ENCODE measurements at places on chromosomes 13 and 19.

DNA sequence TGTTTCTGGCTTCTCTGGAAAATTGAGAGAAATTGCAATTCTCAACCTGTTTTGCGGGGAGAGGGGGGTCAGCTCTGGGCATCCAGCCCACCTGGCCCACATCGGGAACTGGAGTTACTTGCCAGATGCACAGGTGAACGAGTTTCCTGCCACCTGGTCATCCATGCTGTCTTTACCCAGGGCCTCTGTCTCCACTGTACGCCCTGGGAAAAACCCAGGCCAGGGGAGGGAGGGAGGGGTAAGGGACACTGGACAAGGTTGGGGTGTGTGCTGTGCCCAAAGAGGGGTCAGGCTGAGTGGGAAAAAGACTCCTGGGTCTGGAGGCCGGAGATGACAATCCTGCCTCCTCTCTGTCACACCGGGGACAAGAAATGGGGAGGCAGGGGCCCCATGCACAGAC is 307.6 kb downstream of the ZNF536 start:
- DNase-seq, result no peak

GRCh38 chr13:44618326-44618725 is 42.2 kb upstream of the TSC22D1 start:
- no peak for DNase-seq

GRCh38 chr19:39131255-39131755 is 5.7 kb downstream of the PAK4 start:
- no peak for DNase-seq

DNA sequence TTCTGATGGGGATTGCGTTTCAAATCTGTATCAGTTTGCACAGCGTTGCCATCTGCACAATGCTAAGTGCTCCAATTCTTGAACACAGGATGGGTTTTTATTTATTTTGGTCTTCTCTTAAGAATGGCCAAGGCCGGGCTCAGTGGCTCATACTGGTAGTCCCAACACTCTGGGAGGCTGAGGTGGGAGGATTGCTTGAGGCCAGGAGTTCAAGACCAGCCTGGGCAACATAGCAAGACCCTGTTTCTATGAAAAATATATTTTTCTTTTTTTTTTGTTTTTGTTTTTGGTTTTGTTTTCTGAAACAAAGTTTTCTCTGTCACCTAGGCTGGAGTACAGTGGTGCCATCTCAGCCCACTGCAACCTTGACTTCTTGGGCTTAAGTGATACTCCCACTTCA is 5.5 kb upstream of the YJEFN3 start:
- DNase-seq, result no peak

GRCh38 chr19:54152878-54153524 is 6.5 kb downstream of the LENG1 start:
- DNase-seq, result no peak

DNA sequence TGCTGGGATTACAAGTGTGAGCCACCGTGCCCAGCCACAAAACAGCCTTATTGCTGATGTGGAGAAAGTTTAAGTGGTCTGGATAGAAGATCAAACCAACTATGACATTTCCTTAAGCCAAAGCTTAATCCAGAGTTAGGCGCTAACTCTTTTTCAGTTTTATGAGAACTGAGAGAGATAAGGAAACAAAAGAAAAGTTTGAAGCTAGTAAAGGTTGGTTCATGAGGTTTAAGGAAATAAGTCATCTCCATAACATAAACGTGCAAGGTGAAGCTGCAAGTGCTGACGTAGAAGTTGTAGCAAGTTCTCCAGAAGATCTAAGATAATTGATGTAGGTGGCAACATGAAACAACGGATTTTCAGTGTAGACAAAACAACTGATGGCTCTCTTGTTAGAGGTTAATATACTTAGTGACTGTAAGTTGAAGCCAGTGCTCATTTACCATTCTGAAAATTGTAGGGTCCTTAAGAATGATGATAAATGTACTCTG is 41.6 kb downstream of the ZMYM2 start:
- no peak for DNase-seq

DNA sequence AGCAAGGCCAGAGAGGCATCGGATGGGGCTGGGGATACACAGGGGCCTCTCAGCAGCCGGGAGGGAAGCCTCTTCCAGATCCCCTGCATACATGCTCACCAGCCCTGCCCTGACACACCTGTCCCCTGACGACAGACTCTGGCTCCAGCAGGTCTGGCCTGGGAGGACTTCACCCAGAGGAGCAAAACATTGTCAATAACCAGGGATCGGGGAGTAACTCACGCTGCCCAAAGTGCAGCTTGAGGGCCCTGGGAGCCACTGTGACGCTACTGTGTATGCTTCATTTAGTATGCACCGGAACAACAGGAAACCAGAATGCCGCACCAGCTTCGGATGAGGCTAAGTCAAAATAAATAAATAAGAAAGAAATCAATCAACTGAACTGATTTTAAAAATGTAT is 12.4 kb upstream of the CD22 start:
- DNase-seq, result no peak

Measured in RPMI8226 (cell line).